ENCODE measurements at places on chromosomes 16 and 17.

DNA sequence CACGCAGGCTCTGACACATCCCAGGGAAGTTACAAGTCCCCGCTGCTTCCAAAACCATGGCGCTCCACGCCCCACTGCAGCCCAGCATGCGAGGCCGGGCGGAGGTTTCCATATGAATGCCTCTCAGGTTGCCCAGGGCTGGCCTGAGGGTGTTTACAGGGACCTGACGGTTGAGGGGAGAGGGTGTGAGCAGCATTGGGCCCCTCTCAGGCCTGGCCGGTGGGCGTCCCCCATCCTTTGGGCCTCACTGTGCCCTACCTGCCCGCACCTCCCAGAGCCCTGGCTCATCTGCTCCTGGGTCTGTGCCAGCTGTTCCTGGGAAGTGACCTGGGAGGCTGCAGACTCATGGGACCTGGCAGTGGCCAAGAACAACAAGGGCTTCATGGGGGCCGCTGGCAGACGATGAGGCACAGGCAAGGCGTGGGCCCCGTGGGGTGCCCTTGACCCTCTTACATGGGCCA is 173.5 kb downstream of the C16orf95 start:
- no peak for DNase-seq

DNA sequence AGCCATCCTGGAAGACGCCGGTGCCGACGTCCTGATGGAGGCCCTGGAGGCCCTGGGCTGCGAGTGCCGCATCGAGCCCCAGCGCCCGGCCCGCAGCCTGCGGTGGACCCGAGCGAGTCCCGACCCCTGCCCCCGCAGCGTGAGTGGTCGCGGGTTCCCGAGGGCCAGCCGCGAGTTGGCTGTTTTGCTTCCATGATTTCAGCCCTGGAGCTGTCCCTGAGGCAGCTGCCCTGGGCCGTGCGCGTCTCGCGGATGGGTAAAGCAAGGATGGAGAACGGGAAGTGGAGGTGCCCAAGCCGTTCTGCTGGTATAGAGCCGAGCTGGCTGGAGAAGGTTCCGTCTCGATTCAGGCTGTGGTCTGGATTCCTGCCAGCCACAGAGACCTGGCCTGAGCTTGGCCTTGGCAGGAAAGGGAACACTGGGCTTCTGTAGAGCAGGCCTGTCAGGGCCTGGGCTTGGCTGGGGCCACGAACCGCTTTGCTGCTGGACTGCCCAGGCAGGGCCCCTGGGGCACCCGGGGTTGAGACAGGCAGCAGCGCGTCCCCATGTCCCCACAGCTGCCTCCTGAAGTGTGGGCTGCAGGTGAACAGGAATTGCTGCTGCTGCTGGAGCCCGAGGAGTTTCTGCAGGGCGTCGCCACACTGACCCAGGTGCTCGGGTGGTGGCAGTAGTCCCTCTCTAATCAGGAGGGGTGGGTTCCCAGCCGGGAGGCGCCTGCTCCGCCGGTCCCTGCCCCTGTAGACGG is 941 bp upstream of the MRPS34 start:
- DNase-seq, result no peak

GRCh38 chr17:82440991-82441627 is 9.4 kb downstream of the CYBC1 start:
- no peak for DNase-seq

DNA sequence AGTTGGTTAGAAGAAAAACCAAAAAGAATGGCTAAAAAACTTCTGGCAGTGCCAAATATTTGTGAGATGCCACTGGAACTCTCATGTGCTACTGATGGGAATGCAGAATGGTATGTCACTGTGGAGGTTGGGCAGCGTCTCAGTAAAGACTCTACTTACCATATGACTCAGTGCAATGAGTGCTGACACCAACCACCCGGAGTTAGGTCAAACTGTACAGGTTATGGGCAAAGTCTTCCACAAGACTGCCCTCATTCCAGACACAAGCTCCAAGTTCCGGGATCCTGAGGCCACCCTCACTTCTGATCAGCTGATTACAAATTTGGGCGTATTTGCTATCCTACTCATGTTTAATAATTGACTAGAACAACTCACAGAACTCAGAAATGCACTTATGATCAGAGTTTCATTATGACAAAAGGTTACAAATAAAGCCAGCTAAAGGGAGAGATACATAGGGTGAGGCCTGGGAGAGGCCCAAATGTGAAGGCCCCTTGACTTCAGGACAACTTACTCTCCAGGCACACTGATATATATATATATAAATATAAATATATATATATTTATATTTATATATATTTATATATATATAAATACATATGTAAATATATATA is 114.9 kb downstream of the TRIM37 start:
- peak; percentile 89 for DNase-seq

DNA sequence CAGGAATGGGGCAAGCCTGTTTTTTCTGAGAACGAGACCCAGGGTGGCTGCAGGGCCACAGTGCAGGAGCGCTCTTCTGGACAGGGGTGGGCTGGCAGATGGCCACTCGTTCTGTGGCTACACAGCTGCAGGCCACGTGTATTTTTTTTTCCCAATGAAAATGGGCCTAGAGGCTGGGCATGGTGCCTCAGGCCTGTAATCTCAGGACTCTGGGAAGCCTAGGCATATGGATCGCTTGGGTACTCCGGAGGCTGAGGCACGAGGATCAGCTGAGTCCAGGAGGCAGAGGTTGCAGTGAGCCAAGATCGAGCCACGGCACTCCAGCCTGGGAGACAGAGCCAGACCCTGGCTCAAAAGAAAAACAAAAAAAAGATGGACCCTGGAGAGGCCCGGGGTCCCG is 6.8 kb downstream of the UNKL start:
- no peak for DNase-seq

GRCh38 chr16:51685498-51685897 is 534.4 kb upstream of the SALL1 start:
- no peak for DNase-seq

DNA sequence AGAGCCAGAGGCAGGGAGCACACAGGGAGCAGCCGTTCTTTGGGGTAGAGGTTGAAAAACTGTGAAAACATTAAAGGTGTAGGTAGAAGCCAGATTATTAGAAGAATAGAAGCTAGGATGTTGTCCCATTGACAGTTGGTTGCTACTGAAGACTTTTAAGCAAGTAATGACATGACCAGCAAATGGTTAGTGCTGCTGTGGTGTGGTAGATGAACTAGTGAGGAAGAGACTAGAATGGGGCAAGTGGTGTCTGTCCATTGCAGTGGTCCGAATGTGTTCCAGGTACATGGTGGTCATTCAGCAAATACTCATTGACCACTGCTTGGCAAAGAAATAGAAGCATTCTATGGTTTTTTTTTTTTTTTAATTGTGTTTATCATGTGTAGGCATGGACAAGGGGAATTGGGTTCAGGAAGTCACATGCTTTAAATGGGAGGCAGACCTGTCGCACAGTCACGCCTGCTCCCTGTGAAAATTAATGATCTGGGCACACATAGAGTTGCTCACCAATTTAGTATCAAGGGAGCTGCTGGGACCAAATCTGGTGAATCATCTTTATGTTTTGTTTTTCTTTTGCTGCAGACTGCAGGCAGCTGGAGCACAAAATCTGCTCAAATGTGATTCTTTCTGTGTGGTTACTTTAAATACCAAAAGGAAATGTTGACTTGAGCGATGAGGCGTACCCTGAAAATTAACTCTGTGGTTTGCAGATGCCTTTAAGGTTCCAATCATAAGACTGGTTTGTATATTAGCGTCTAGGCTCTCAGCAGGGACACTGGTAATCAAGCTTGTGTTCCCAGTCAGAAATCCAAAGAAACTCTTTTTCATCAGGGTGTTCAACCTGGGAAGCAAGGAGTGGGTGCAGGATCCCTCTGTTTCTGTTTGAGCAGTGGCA is 30.7 kb downstream of the YPEL2 start:
- DNase-seq, result peak; percentile 94

GRCh38 chr17:16915752-16916556 is 56.0 kb downstream of the TNFRSF13B start:
- DNase-seq, result no peak

DNA sequence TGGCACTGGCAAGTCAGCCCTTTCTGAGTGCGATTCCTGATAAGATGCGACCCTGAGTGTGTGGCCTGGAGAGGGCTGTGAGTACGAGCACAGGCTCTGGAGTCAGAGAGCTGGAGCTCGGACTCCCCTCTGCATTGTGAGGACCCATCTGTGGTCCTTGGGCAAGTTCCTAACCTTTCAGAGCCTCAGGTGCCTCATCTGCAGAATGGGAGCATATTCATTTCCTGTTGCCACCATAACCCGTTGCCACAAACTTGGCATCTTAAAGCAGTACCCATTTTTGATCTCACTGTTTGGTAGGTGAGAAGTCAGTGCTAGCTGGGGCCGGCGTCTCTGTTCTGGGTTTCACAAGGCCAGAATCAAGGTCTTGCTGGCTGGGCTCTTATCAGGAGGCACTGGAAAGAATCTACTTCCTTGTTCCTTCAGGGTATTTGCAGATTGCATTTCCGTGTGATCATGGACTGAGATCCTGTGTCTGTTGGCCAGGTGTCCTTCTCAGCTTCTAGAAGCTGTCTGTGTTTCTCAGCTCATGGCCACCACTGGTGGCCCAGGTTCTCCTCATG is 20.2 kb downstream of the KNOP1 start:
- DNase-seq, result no peak

DNA sequence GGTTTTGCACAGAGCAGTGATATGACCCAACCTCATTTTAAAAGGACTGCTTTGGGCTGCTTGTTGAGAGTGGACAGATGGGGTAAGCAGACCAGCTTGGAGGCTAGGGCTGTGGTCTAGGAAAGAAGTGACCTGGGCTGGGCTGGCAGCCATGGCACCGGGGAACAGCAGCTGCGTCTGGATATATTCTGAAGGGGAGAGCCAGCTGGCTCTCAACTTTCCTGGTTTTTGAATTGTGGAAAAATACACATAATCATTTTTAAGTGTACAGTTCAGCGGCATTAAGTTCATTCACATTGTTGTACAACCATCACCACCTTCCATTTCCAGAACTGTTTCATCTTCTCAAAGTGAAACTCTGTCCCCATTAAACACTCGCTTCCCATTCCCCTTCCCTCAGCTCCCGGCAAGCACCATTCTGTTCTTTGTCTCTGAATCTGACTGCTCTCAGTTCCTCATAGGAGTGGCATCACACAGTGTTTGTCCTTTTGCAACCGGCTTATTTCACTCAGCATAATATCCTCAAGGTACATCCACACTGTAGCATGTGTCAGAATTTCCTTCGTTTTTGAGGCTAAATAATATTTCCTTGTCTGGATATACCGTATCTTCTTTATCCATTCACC is 113.2 kb downstream of the SPECC1 start:
- DNase-seq, result no peak

GRCh38 chr17:4043862-4044261 is 79.6 kb upstream of the ATP2A3 start:
- no peak for DNase-seq

DNA sequence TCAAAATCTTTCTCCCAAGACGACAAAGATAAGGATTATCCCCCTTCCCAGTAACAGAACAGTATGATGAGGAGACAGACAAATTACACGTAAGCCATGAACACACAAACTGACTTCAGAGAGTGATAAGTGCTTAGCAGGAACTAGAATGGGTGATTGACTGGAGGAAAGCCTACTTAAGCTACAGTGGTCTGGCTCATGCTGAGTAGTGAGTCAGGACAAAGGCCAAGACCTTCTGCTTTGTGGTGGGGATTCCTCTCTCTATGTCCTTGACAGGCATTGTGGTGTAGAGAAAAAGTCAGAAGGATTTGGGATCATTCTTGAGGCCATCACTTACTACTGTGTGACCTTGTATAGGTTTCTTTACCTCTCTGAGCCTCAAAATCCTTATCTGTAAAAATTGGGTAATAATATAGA is 381.9 kb upstream of the CCL2 start:
- DNase-seq, result no peak

DNA sequence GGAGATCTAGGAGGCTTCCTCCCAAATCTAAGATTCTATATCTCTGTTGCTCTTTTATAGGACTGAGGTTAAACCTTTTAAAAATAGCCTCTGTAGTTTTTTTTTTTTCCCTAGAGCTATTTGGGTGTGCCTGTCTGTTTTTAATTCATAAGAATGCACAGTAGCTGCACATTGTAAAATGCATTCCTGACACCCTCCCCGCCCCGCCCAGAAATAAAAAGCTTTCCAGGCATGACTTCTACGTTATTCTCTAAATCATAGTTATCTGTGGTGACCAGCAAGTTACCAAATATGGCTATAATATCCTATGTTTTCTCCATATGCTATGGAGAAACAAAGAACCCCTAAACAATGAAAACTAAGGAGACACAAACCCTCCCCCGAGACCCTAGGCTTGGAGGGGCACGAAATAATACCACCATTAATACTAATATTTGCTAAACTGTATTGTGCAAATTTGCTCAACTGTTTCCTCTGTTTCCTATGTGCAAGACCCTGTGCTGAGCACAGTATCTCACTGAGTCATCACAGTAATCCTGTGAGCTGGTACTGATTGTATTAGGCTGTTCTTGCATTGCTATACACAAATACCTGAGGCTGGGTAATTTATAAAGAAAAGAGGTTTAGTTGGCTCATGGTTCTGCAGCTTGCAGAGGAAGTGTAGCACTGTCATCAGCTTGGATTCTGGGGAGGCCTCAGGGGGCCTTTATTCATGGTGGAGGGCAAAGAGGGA is 388.3 kb downstream of the CA10 start:
- DNase-seq, result no peak

GRCh38 chr16:70611224-70611598 is 35.1 kb upstream of the IL34 start:
- no peak for DNase-seq

- DNase-seq, result peak; percentile 51
Observed at GRCh38 chr16:88633684-88634140, 4.7 kb upstream of the IL17C start.

DNA sequence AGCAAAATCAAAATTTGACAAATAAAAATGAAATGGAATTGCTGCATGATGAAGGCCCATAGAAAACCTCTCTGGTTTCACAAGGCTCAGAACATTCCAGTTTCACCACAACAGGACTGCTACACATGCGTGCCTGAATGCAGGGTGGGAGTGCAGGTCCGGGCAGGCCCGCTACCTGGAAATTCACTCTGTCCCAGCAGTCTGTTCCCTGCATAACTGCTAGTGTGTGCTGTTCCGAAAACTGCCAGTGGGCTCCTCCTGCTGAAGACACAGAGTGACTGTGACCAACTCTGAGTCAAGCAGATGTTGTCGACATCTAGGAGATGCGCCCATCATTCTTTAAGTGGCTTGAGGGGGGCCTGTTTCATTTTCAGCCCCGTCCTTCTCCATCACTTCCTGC is 284.8 kb upstream of the MAF start:
- DNase-seq, result no peak

DNA sequence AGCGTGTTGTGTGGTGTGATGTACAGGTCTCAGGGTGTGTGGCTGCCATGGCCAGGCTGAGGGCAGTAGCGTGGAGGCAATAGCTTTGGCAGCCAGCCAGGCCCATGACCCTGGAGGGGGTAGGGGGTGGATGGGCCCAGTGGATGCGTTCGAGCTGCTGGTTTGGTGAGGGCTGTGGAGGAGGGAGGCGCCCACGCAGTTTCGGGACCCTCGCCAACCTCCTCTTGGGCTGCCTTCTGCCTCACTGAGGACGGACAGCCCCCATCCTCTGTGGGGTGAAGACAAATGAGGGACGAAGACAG is 238.6 kb upstream of the GSE1 start:
- DNase-seq, result no peak

Measured in kidney epithelial cell (primary cell).